NCI-H2081 (cell line): ENCODE measurements at places on chromosomes 12 and 14.

GRCh38 chr12:70467476-70467875, 101.4 kb downstream of the KCNMB4 start:
- DNase-seq: no peak

DNA sequence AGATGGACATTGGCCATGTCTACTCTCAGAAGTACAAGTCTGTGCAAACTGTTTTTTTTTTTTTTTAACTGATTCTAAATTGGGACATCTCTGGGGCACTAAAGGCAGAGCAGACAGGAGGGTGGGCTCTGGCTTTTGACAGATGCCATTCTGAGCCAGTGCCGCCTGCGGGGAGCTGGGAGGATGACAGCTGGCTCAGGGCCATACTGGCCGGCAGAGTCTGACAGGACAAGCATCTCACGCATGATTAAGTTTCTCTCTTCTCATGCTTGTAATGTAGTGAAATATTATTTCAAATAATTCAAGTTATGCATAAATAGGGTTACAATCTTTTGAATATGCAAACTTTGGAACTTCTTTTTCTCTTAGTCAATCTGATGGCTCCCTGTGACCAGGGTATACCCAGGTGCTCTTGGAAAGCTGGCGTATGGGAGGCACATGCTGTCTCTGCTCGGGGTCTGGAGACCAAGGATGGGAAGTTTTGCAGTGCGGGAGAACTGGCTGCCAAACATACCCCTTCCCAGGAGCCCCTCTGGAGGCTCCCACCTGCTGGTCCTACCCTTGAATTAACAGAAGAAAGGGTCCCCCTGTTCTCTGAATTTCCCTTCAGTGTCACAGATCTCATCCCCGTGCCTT, 7.6 kb downstream of the CDCA4 start:
- no peak for DNase-seq

DNA sequence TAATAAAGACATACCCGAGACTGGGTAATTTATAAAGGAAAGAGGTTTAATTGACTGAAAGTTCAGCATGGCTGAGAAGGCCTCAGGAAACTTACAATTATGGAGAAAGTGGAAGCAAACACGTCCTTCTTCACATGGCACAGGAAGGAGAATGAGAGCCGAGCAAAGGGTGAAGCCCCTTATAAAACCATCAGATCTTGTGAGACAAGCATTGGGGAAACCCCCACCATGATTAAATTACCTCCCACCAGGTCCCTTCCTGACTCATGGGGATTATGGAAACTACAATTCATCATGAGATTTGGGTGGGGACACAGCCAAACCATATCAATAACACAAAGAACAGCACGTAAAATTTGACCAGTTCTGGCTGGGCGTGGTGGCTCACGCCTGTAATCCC, 85.6 kb upstream of the ATF7IP start:
- no peak for DNase-seq

GRCh38 chr12:7869137-7869536, 3.6 kb downstream of the SLC2A14 start:
- no peak for DNase-seq

- DNase-seq: no peak
These were observed 200.6 kb downstream of the AEBP2 start for GRCh38 chr12:19639781-19640415.

- no peak for DNase-seq
These were observed 126.0 kb upstream of the ATF7IP start for GRCh38 chr12:14239350-14239934.

- no peak for DNase-seq
These were observed 233.2 kb downstream of the MDGA2 start for GRCh38 chr14:47442211-47442610.

DNA sequence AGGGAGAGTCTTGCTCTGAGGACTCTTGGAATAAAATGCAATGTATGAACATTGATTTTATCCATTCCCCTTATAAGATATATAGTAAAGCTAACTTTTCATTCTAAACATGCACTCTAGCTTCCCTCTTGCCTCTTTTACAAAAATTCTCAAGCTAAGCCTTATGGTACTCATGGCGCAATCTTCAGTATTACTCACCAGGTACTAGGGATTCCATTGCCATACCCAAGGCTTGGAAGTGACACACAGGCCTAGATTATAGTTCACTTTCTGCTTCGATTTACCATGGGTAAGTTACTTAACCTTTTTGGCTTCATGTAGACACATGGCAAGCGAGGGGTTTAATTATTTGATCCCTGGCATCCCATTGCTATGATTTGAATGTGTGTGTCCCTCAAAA, 331.5 kb downstream of the LRIG3 start:
- DNase-seq: no peak

- no peak for DNase-seq
These were observed 206.1 kb downstream of the PCNX1 start for GRCh38 chr14:71113376-71113775.

DNA sequence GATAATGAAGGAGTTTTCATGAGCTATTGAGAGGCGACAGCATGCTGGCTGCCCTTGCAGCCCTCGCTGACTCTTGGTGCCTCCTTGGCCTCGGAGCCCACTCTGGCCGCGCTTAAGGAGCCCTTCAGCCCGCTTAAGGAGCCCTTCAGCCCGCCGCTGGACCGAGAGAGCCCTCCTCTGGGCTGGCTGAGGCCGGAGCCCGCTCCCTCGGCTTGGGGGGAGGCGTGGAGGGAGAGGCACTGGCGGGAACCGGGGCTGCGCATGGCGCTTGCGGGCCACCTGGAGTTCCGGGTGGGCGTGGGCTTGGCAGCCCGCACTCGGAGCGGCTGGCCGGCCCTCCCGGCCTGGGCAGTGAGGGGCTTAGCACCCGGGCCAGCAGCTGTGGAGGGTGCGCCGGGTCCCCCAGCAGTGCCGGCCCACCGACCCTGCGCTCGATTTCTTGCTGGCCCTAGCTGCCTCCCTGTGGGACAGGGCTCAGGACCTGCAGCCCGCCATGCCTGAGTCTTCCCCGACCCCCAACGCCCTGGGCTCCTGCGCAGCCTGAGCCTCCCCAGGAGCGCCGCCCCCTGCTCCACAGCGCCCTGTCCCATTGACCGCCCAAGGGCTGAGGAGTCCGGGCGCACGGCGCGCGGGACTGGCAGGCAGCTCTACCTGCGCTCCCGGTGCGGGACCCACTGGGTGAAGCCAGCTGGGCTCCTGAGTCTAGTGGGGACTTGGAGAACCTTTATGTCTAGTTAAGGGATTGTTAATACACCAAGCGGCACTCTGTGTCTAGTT, 20.1 kb upstream of the PAWR start:
- no peak for DNase-seq

DNA sequence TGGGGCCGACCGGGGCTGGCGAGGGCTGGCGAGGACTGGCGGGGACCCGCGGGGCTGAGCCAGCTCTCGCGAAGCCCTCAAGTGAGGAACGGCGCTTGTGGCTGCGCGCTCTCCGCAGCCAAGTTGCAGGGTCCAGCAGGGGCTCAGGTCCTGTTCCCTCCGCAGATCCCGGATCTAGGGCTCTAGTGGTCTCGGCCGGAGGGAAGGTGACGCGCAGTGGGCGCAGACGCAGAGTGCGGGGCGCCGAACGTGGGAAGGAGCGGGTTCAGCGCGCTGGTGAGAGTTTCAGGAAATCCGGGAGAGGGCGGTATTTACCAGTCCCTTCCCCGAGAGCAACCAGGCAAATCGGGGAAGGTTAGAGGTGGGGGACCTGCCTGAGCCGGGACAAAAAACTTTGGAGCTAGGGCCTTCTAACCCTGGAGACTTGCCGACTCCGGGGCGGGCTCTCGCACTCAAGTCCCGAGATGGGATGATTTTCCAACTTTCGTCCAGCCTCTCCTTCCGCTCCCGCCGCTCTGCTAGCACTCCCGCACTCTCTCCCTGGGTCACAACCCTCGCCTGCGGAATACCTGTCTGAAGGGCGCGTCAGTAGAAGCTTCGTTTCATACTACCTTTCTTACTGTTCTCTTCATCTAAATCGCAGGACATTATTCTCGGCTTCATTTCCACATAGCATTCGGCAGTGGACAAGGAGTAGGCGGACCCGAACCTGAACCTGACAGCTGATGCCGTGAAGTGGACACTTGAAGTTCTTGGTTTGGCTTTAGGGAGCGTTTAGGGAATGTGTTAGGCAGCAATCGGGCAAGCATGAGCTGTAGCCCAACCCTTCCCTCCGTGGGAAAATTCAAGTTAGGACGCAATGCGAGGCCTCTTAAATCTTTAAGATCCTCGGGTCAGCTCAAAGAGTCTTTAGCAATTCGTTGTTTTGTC, 13.6 kb upstream of the PAX9 start:
- peak; percentile 63 for DNase-seq
